SHP77 (cell line): ENCODE measurements at places on chromosomes 2 and 18.

DNA sequence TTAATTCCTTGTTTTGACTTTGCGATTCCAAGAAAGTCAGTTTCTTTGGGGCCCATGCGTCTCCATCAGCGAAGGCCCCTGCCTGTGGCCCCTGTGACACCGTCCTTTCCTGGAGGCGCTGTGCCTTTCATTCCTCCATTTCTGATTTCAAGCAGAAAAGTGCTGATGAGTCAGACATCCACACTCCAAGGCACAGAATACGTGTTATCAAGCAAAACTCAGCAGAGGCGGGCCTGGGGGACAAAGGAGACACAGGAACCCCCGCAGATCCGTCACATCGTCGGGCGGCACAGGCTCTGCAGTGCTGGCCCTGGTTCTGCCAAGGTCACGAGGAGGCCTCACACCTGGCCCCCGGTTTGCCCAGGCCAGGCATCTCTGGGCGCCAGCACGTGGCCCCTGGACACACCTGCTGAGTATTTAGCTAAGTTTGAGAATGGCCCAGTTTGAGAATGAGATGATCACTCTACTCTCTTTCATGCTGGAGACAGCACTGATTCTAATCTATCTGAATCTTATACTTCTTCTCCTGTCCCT, 7.2 kb upstream of the SALL3 start:
- no peak for DNase-seq

DNA sequence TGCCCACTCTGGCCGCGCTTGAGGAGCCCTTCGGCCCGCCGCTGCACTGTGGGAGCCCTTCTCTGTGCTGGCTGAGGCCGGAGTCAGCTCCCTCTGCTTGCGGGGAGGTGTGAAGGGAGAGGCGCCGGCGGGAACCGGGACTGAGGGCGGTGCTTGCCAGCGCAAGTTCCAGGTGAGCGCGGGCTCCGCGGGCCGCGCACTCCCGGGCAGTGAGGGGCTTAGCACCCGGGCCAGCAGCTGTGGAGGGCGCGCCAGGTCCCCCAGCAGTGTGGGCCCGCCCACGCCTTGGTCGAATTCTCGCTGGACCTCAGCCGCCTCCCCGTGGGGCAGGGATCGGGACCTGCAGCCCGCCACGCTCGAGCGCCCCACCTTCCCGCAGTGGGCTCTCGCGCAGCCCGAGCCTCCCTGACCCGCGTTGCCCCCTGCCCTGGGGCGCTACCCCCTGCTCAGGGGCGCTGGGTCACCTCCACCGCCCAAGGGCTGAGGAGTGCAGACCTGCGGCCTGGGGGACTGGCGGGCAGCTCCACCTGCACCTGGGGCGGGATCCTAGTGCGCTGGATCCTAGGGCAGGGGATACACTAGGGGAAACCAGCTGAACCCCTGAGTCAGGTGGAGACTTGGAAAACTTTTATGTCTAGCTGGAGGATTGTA, 97.3 kb downstream of the CD8B2 start:
- no peak for DNase-seq

- DNase-seq = no peak
Measured at GRCh38 chr2:158325782-158326340, 130.7 kb downstream of the CCDC148 start.

DNA sequence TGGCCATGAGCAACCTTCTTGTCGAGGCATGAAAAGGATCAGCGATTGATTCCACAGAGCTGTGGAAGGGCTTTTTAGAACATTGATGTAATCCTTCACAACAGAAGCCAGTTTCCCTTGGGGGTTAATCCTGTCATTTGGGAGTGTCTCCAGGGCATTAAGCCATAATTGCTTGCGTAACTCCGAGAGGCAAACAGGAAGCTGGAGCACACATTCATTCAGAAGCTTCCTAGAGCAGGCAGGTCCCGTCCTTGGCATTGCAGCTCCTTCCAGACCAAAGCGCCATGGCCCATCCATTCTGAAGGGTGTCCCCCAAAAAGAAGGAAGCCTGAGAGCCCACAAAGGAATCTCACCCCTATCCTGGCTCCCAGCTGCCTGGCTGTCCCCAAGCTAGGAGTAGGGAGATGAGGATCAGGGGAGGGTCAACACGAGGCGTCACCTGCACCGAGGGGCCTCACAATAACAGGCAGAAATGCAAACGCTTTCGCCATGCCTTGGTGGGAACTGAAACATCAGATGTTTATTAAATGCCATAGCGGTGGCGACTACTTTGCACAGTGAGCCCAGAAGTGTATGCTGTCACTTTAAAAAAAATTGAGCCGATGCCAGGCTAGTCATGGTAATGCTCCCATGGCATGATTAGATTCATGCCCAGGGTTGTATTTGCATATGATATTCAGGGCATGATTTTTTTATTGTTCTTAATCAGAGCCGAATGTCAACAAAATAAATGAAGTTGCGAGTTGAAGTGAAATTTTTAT, 339.4 kb downstream of the BCL11A start:
- DNase-seq = no peak

DNA sequence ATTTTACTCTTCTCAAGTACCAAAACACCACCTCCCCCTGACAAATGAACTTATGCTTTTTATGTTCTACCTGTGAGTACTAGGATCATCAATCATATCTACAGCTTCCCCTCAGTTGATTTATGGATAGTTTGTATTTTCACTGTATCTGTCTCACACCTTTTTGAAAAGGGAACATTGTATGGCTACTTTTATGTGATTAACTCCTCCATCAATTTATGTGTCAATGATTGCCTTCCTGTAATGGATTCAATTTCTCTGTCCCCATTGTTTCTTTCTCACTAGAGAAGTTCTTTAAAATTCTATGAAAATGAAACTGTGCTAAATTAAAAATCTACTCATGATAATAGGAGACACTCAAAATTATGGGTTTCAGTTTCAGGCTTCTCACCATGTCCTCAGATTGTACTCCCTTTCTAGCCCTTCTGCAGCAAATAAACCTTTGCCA, 935.0 kb downstream of the TRIB2 start:
- no peak for DNase-seq

DNA sequence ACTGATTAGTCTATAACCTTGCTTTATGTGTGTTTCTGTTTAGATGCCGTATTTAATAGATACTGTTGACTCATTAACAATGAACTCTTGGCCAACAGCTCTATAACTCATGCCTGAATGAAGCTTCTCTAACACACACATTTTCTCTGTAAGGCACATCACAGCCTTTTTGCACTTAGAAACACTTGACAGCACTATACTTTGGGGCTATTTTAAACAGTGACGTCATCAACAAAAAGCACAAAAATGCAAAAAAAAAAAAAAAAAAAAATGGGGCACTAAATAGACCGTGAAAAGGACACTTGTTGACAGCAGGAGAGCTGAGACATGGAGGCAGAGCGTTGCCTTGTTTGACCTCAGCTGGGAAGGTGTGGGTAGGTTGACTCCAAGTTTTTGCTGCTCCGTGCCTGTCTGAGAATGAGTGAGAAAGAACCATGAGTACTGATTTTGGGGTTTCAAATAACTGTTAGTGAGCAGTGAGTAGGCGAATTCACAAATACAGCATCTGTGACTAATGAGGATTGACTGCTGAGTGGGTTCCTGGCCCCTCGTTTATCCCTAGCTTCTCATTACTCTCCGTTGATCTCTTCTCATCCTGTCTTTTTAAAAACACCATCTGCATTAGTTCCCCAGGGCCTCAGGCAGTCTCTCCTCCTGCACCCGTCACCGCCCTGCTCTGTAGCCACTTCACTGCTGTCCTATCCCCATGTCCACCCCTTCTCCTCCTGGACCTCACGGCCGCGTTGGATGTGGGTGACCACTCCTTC, 24.4 kb downstream of the SPP2 start:
- DNase-seq = no peak

DNA sequence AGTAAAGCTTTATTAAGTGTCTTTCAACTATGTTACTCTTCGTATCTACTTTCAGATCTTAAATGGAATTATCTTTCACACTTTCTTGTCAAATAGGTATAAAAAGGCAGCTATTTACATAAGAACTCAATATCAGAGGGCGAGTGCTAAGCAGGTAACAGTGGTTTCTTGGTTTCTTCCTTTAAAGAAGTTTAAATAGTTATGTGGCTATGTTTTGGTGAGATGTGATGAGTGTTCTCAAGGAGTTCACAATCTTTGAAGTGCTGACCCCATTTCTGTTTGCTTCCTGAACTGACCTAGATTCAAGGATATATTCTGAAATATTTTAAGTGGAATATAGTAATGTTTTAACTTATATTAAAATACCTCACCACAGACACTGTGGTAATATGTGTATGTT, 161.9 kb downstream of the DPP4 start:
- no peak for DNase-seq

DNA sequence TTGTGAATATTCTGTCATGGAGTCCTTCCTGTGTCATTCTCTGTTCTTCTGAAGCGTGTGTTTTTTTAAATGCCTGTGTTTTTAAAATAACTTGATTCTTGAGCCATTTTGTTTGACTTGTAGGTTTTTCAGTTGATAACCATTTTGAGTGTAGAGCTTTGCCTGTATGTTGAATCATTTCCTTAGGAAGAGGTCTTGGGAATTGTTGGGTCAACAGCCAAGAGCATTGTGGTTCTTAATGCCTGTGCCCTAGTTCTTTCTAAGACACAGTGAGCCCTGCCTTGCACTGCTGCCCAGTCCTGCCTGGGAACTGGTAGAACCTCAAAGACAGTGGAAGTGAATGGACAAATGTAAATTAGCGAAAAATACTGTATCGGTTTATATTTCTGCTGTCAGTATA, 25.9 kb downstream of the RAB12 start:
- DNase-seq = no peak

DNA sequence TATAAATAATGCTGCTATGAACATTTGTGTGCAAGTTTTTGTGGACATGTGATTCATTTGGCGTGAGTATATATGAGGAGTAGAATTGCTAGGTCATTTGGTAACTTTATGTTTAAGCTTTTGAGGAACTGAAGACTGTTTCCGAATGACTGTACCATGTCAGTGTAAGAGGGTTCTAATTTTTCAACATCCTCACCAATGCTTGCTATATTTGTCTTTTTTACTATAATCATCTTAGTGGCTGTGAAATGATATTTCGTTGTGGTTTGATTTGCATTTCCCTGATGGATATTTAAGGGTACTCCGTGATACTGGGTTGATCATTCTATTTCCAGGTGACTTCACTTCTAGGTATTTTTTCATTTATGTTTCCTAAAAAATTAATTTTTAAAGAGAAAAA, 241.1 kb downstream of the BCL2 start:
- DNase-seq = no peak

GRCh38 chr2:54629914-54630857, 93.3 kb upstream of the EML6 start:
- DNase-seq = no peak

DNA sequence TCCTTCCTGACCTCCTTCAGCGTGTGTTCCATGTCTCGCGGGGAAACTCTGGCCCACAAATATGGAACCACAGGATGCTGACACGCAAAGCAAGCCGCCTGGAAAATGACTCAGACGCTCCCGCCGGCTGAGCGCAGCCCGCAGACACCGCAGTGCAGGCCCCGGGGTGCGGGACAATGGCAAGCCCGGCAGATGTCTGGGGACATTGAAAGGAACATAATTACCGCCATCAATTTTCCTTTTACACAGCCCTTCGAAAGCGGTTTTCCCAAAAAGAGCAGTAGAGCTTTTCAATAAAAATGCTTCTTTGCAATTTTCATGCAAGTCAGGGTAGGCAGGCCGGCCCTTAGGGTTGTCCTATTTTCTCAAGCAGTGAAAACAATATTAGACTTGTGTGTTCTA, 159.2 kb upstream of the SH3BP4 start:
- DNase-seq = no peak

DNA sequence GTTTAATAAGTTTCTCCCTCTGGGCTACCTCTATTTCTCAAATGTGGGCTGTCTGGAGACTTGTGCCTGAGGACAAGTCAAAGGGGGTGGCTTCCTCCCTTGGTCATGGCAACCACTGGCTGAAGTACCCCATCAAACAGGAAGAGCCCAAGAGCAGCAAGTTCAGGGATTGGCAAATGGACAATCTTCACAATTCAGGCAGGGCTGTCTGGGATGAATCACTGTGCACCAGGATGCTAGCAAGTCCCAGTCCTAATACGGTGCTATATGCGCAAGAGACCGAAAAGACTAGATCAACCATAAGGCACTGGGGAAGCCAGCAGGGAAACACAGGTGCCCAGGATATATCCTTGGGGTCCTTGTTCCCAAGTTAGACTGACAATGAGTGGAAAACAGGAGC, 75.5 kb downstream of the ANTXR1 start:
- DNase-seq = no peak

- DNase-seq = no peak
Measured at GRCh38 chr2:30346471-30347169, 100.4 kb upstream of the LCLAT1 start.

- DNase-seq = no peak
Measured at GRCh38 chr2:2933426-2933825, 444.2 kb downstream of the EIPR1 start.

DNA sequence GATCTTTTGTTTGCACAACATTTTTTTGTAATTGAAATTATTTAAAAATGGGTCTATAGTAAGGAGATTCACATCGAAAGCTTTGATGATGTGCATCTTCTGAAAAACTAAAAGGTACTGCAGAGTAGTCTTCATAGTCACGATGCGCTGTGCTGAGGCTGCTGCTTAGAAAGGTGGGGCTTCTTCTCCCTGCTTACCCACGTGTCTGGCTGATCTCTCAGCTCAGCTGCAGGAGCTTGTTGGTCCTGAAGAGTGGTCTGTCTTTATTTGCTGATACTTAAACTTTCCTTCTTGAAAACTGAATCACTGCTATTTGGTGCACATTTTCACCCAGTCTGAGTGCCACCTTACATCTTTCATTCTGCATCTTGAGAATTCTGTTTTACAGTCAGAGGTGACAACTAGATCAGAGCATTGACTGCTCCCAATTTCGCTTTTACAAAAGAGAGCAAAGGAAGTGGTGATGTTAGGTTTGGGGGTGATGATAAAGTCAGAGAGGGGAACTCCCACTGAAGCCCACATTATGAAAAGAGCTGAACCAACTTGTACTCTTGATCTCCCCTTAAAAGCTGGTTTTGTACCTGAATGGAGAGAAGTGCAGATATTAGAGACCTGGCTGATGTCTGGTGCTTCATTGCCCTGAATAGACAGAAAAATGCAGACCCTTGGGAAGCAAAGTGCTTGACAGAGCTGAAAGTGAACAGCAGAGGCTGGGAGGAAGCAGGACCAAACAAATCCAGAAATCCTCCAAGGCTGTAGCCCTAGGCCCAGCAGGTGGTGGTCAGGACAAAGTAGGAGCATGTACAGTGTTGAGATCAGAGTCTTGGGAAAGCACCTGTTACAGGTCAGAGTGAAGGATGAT, 984.5 kb downstream of the TSN start:
- DNase-seq = no peak

GRCh38 chr2:239093952-239094351, 246.1 kb downstream of the TWIST2 start:
- DNase-seq = no peak

- no peak for DNase-seq
Measured at GRCh38 chr2:102236132-102236531, 49.3 kb downstream of the IL1RL2 start.
